ENCODE measurements at places on chromosomes 11 and 22.

DNA sequence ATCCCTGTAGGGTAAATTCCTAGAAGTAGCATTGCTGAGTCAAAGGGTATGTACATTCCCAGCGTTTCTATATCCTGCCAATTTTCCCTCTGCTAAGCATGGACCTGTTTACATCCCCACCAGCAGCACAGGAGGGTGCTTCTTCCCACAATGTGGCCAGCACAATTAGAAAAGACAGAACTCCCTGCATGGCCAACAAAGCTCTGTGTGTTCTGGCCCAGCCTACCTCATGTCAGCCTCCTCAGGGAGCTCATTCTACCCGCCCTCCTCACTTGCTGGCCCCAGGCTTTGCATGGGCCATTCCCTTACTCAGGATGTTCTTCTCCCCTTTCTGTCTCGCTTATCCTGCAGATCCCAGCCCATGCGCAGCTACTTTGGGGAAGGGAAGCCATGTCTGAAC is 186.1 kb downstream of the DSCAML1 start:
- DNase-seq = no peak

- no peak for DNase-seq
Measured at GRCh38 chr11:69825037-69825834, 6.0 kb upstream of the FGF3 start.

GRCh38 chr11:11291041-11292015 is 61.7 kb downstream of the CSNK2A3 start:
- no peak for DNase-seq

DNA sequence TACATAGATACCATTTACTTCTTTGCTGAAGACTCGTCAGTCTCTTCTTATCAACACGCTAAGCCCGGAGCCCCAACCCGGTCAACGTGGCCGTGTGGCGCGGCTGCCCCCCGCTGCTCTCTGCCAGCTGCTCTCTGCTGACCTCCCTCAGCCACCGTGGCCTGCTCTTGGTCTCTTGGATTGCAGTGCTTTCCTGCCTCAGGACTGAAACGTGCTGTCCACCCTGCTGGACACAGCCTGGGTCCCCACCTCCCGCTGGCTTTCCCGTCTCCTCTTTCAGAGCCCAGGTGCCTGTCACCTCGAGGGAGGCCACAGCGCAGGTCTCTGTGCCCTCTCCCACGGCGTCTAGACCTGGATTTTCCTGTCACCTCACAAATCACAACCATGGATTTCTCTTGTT is 388.1 kb upstream of the B3GAT1 start:
- no peak for DNase-seq

DNA sequence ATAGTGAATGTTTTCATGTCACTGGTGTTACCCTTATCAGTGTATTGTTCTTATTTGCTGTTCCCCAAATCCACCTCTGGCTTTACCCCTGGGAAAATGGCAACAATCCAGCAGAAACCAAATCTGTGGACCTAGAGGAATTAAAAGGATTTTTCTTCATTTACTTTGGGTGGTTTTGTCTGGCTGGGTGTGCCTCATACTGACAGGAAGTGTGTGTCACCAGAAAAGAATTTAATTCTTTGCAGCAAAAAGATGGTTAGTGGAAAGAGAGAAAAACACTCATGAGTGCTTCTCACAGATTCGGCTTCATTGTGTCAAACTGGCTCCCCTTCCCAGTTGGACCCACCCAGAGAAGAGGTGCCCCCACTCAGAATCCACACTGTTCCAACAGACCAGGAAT is 38.9 kb downstream of the FZD4 start:
- DNase-seq = no peak

DNA sequence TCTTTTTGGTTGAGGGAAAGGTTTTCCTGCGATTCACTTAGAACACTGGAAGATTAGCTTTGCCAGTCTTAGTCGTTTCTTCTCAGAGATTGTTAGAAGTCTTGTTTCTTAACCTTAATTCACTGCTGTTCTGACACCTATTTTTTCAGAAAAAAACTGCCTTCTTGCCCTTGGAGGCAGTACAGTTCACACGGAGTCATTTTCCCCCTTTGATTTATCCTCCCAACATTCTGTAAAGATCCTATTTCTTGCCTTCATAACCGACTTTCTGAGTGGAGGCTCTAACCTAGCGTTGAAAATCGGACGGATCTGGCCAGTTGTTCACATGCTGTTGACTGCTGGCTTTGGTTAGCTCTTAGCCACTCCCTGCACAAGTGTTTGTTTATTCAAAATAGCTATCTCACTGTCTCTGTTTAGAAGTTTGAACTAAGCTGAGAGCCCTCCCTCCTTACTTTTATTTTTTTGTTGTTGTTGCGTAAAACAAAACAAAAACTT is 737 bp downstream of the BCL2L13 start:
- no peak for DNase-seq

- DNase-seq = no peak
Measured at GRCh38 chr11:73330569-73331093, 22.6 kb downstream of the ARHGEF17 start.

DNA sequence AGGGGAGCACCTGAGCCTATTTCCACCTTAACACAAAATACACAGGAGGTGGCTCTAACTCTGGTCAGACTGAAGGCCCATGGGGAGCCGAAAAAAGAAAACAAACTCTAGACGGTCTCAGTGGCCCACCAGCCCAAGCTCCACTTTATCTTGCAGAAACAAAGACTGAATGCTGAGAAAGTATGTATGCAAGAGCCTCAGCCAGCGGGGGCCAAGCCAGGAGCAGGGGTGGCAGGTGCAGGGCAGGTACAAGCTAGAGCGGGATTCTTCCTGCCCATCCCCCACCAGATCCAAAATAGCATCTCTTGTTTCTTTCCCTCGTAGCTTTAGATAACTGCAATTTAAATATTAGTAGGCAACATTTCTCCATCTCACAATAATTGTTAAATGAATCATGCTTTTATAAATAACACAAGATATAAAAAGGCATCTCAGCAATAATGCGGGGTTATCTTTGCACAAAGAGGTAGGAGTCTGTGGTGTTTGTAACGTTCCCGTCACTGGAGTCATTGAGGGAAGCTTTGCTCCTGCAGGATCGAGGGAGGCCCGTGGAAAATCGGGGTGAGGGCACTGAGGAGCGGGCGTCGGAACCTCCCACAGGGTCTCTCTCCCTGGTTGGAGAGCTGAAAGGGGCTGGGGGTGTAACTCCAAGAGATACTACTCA is 418.0 kb downstream of the SHANK2 start:
- DNase-seq = no peak

DNA sequence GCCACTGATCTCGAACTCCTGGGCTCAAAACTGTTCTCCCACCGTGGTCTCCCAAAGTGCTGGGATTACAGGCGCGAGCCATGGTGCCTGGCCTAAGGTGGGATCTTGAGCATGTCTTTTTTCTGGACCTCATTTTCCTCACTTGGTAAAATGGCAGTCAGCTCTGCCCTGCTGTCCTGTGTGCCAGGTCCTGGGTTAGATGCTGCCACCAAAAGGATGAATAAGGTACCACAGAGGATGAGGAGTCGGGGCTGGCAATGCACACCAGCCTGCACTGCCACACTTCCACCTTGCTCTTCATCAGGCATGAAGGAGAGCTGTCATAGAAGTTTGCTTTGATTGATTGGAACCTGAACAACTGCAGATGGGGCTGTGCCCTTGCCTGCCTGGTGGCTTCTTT is 32.3 kb downstream of the ACO2 start:
- no peak for DNase-seq

DNA sequence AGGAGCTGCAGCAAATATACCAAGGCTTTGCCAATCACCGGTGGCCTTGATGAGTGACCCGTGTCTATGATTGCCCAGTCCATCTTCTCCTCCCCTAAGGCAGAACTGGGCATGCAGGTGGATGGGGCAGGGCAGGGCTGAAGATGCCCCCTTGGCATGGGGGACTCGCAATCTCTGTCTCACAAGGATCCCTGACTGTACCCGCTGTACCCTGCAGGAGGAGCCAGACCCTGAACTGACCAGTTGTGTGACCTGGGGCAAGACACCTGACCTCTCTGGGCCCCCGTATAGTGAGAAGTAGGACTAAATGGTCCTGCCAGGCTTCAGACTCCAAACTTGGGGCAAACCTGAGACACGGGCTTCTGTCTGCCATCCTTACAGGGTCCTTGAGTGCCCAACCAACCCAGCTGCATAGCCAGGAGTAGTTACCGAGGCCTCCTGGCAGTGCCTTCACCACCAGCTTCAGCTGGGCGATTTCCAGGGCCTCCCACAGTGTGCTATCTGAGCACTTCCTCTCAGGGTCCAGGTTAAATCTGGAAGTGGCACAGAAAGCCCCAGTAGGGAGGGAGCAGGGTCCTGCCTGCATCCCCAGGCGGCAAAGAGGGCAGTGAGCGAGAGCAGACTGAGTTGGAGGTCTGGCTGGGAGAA is 6.4 kb upstream of the KCNJ11 start:
- DNase-seq = no peak

DNA sequence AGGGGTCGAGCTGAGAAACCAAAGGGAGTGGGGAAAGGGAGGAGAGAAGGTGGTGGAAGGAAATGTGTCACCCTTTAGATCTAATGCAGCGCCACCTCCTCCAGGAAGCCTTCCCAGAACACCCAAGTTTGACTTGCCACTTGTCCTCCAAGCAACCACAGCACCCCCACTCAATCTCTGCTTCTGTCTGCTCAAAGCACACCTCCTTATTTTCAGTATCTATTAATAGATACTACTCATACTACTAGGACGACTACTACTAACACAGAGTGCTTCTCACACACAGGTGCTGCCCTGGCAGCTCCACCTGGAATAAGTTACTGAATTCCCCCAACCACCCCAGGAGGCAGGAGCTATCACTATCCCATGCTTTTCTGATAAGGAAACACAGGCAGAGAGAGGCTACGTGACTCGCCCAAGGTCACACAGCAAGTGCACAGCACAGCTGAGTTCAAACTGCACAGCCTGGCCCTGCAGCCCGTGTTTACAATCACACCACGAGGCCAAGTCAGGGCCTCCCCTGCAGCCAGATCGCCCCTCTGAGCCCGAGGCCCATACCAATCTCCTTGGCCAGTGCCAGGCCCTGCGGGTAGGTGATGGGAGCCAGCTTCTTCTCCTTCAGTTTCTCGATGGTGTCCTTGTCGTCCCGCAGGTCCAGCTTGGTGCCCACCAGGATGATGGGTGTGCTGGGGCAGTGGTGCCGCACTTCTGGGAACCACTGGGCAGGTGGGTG is 13.2 kb downstream of the RAC2 start:
- peak; percentile 81 for DNase-seq

DNA sequence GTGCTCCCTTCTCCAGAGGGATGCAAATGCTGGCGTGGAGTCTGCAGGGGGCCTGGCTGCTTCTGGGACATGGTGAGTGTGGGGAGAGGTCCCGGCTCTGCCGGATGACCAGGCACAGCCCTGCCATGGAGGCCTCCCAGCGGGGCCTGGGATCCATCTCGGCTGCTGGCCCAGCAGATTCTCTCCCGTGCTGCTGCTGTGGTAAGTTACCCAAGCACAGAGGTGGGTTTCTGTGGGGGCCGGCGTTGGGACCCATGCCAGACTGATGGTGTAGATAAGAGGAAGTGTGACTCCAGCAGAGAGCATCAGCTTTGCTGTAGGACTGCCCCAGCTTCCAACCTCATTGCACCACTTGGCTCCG is 147.5 kb upstream of the B3GAT1 start:
- no peak for DNase-seq

DNA sequence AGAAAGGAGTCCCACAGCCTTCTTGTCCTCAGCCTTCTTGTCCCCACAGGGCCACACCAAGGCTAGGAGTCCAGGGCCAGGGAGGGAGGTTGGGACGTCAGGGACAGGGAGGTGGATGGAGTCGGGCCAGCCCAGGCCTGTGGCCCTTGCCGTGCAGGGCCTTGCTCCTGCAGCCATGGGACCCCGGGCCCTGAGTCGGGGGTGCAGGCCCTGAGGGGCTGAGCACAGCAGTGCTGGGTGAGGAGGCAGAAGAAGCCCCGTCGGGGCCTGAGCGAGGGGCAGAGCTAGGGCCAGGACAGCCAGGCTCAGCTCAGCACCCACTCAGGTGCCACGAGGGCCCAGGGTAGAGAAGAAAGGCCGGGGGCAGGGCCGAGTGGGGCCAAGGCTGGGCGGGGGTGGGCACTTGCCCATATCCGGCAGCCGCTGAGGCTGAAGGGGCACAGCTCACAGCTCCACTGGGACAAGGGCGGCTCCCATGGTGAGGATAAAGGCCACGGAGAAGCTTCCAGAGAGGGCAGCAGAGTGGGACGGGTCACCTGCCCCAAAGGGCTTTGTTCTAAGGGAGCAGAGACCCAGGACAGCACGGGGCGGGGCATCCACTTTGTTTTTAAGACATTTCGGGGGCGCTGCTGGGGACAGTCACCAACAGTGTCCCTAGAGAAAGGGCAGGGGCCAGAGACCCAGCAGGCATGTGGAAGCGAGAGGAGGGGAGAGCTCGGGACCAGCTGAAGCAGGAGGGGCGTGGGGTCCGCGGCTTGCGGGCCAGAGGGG is 3.6 kb downstream of the MLC1 start:
- no peak for DNase-seq

DNA sequence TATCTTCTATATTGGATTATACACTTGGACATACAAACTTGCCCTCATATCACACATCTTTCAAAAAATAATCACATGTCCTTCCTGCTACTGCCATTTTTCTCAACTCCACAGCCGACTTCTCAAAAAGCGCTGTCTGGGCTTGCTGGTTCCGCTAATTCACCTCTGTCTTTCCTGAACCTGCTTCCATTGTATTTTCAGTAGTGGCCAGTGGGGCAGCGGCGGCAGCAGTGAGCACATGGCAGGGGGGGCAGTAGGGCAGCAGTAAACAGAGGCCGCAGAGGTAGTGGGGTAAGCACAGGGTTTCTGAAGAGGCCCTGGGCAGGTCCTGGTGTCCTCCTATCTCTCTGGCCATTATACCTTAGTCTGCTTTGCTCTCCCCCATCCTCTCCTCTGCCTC is 126.3 kb downstream of the RRAS2 start:
- DNase-seq = no peak

GRCh38 chr11:126956635-126957034 is 43.9 kb downstream of the KIRREL3 start:
- no peak for DNase-seq

GRCh38 chr11:82191695-82192094 is 542.0 kb downstream of the FAM181B start:
- DNase-seq = no peak

- no peak for DNase-seq
Measured at GRCh38 chr11:43419460-43419859, 60.7 kb downstream of the TTC17 start.

Data from activated naive CD4-positive, alpha-beta T cell treated with anti-CD3 and anti-CD28 coated beads, Interleukin-2, amount 50 U/mL, for 16 hours (primary cell).